ENCODE measurements at places on chromosomes 5 and 9.

GRCh38 chr9:129703667-129704355 lies 38.4 kb downstream of the PRRX2 start:
- peak; percentile 82 for DNase-seq

- no peak for DNase-seq
Measured at GRCh38 chr5:178068293-178068692, 45.0 kb upstream of the N4BP3 start.

DNA sequence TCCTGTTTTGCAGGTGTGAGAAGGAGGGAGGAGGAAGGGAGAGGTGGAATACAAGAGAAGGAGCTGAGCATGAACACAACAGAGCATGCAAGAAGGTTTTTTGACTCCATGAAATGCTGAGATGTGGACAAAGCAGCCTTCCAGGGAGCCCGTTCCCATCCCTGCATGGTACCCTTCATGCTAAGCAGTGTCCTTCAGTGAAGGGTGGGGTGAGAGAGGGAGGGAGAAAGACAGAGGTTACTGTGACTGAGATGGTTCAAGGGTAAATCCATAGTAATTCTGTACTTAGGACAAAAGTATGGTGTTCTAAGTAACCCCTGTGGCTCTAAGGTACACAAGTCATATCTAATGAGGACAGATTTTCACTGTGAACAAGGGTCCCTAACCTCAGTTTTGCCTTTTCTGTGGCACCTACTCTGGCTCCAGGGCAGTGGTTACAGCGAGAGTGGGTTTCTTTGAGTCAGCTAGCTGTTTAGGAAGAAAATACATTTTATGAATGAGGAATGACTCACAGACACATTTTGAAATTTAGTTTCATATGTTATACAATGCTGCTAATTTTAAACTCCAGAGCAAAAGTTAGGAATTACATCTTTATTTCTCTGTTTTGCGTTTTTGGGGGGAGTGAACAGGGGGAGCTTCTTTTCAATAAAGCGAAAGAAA lies 184.9 kb upstream of the SLC12A2 start:
- peak; percentile 24 for DNase-seq

GRCh38 chr9:70257502-70257901 lies 1.3 kb upstream of the SMC5 start:
- no peak for DNase-seq

DNA sequence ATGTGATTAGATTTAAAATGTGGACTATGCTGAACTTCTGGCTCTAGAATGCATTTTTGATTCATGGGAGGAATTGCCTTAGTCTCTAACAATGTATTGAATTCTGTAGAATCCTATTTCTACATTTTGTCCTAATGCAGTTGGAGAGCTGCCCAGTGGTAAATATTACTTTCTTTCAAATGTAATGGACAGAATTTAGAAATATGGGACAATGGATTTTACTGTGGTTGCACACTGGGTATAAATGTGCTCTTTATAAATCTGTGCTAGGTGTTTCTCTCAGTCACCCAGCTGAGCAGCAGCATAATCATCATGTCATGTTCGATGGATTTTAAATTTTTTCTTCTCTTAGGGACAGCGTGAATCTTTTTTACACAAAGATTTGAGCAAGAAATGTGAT lies 141.7 kb downstream of the ADGRV1 start:
- DNase-seq = no peak

DNA sequence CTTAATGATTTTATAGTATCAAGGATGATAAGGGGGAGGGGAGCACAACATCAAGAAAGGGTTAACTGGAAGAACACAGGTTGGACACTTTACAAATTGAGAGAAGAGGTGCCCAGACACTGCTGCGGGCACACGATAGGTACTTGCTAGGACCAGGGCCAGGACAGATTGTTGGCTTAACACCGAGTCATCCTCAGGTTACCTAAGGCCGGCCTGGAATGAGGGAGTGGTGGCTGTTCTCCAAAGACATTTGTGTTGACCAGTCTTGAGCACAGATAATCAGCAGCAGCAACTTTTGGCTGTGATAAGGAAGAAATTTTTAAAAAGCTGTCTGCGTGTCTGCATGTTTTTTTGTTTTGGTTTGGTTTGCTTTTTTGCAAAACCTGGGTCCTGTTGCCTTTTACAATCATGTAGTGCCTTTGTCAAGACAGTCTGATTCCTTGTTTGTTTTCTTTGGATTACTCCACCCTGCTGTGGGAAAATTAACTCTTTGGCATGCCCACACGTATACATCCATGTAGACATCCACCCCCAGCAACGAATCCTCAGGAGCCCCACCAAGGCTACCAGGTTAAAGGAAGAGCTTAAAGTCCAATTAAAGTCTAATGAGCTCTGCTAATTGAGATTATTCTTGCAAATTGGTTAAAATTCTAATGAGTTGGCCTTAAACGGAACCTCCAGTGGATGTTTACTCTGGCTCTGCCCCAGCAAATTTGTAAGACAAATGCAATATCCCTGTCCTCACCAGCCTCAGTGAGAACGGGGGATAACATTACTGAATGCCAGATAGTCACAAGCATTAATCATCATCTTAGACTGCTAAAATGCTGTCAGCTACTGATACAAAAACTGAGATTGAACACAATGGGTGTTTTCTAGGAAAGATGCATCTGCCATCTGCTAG lies 382.3 kb downstream of the ACTL7B start:
- peak; percentile 91 for DNase-seq

GRCh38 chr5:37685816-37686215 lies 154.0 kb downstream of the GDNF start:
- DNase-seq = no peak

- peak; percentile 79 for DNase-seq
Measured at GRCh38 chr5:89289604-89290003, 406.6 kb upstream of the MEF2C start.

- DNase-seq = no peak
Measured at GRCh38 chr5:149456597-149457392, 77.7 kb upstream of the IL17B start.

GRCh38 chr5:11323761-11324160 lies 562.7 kb upstream of the DAP start:
- no peak for DNase-seq

GRCh38 chr5:160398806-160399205 lies 1.0 kb downstream of the FAM200C start:
- DNase-seq = peak; percentile 13

- DNase-seq = peak; percentile 69
Measured at GRCh38 chr5:149837680-149838269, 106.8 kb downstream of the PDE6A start.

DNA sequence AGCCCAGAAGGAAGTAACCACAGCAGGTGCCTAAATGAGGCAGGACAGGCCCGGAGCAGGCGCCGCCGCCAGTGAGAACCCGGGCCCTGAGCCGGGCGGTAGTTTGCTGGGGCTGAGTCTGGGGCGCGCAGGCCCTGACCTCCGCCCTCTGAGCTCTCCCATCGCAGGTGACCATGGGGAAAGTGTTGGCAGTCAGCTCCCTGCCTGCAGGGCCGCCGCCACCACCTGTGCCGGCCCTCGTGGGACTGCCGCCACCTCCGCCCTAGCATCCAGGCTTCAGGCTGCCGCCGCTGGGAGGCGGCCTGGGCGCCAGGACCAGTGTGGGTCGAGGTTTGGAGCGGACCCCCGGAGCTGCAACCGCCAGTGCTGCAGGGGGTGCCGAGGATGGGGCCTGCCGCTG lies 61.1 kb downstream of the TARS1 start:
- no peak for DNase-seq

DNA sequence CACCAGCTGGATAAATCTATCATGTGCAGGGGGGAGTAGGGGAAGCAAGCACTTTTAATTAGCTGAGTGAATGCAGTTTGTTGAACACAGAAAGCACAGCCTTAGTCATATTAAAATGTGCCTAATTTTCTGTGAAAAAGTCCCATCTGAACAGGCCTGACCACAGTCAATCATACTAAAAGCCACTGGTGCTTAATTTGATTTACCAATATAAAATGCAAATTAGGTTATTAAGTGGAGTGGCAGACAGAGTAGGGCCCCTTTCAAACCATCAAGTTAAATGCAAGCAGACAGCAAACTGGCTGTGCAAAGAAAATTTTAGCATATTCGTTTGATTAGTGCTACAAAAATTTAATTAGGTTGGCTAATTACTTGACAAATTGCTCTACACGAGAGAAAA lies 176.1 kb downstream of the ISL1 start:
- no peak for DNase-seq

DNA sequence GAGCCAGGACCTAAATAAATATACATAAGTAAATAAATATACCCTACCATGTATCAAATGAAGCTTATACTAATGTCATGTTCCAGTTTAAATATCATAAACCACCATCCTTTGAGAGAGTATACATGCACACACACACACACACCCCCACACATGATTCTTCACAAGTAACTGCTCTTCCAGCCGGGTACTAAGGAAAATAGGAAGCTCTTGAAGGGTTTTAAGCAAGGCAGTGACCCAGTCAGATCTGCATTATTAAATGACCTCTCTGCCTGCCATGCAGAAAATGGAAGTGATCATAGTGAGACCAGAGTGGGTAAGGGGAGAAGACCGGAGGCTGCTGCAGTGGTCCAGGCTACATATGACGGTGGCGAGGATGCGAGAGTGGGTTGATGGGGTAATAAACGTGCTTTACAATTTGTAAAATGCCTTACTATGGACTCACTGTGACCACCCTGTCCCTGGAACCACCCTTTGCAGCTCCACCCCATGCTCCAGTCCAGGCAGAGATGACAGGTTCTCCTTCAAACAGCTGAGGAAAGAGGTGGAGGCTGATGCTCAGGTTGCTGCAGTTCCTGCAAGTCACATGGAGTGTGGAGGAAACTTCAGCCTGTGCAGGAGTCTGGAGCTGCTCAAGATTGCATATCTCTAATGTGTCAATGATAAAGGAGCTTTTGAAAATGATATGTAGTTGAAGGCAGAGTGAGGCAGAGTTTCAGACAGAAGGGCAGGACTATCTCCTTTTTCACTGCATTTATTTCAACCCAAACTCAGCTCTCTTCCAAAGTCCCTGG lies 38.8 kb upstream of the NDFIP1 start:
- DNase-seq = no peak

- no peak for DNase-seq
Measured at GRCh38 chr5:127515693-127516440, 1.6 kb upstream of the PRRC1 start.

DNA sequence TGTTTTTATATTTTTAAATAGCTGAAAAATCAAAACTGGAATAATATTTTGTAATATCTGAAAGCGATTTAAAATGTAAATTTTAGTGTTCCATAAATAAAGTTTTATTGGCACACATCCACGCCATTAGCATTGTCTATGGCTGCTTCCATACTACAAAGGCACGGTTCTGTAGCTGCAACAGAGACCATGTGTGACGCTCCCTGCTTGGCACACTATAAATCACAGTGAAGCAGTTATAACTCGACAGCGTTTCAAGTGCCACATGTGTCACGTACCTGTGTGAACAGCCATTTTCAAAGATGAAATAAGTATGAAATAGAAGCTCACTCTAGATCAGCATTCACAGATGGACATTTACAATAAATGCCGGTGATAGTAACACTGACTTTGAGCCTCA lies 810.1 kb upstream of the WWC1 start:
- no peak for DNase-seq

- no peak for DNase-seq
Measured at GRCh38 chr5:39799242-39799641, 374.5 kb upstream of the DAB2 start.

GRCh38 chr5:15539951-15540350 lies 40.0 kb downstream of the FBXL7 start:
- DNase-seq = no peak

DNA sequence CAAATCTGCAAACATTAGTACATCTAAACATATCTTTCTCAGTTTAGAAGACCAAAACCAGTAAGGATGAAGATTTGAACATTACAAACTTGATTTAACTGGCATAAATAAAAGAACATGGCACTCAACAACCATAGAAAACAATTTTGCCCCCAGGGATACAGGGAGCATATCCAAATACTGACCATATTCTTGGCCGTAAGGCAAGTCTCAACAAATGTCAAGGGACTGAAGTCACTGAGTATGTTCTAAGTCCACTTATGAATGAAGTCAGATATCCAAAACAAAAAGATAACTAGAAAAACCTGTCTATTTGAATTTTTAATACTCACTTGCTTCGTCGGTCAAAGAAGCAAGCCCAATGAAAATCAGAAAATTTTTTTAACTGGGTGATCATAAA lies 14.1 kb downstream of the FEM1C start:
- no peak for DNase-seq

GRCh38 chr9:114606597-114607207 lies 4.4 kb upstream of the TMEM268 start:
- peak; percentile 38 for DNase-seq

GRCh38 chr9:81622471-81623255 lies 66.7 kb downstream of the TLE1 start:
- no peak for DNase-seq

GRCh38 chr5:89072842-89073672 lies 190.1 kb upstream of the MEF2C start:
- DNase-seq = no peak

- DNase-seq = peak; percentile 95
Measured at GRCh38 chr9:129482521-129483414, 138.1 kb downstream of the C9orf50 start.

- DNase-seq = no peak
Measured at GRCh38 chr5:61638476-61638875, 306.4 kb downstream of the ZSWIM6 start.

DNA sequence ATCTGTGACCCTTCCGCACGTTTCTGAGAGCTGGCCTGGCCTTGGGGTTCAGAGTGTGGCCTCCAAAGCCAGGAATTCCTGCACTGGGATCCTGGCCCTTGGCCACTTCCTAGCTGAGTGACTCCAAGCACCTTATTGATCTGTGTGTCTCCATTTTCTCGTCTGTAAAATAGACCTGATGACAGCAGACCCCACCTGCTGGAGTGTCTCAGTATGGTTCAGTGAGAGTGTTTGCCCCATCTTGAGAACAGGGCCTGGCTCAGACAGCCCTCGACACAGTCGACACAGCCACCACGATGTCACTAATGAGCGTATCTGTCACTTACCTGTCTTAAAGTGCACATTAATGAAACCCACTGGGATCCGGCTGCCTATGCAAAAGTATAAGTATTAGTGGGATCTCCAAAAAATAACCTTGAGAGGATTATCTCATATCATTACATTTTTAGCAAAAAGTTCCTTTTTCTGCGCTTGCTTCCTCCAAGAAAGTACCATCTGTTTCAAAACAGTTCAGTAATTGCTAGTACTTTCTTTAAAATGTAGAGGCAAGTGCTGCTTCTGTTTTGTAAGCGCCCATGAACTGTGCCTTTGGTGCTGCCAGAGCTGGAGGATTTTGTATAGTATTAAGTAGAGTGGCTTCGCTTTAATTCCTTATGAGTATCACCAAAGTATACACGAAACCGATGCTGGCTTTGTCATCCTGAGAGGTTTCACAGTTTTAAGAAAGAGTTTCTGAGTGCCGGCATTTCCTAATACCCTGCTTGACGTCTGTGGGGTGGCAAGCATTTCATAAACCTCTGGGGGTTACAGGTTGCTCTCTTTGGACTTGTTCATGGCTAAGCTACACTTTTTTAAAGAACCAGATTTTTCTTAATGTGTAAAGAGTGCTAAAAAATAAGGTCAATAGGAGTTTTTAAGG lies 31.7 kb downstream of the UBE2QL1 start:
- DNase-seq = no peak

Data from fibroblast of skin of back (primary cell).